ENCODE measurements at places on chromosomes 6 and 20.
A peak's percentile ranks its signal among the peaks of the same experiment; 100 is the strongest.

- no peak for DNase-seq
Measured at GRCh38 chr6:41630069-41630468, 8.2 kb upstream of the MDFI start.

GRCh38 chr20:645318-646106 is 7.5 kb downstream of the SRXN1 start:
- DNase-seq = no peak

DNA sequence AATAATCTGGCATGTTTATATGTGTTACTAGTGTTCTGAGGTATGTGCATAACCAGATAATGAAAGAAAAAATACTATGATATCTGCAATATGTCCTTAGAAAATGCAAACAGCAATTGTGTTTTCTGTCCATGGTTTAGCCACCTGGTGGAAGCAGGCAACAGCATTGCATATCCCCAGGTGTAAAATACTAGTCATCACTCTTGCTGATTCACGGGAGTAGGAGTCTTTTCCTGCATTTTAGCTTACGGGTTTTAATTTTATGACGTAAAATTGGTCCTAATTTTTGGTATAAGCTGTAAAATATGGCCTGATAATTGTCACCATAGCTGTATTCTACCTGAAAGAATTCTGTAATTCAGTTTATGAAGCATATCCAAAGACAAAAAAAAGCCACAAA is 2.5 kb downstream of the RNF182 start:
- no peak for DNase-seq

GRCh38 chr6:85983032-85983659 is 340.5 kb upstream of the SYNCRIP start:
- DNase-seq = no peak

GRCh38 chr6:85482905-85483700 is 33.2 kb downstream of the NT5E start:
- DNase-seq = peak; percentile 83

GRCh38 chr6:47650553-47651432 is 47.6 kb upstream of the ADGRF4 start:
- DNase-seq = no peak

GRCh38 chr6:25312034-25312620 is 33.0 kb downstream of the CARMIL1 start:
- DNase-seq = no peak

- DNase-seq = no peak
Measured at GRCh38 chr6:85118233-85118632, 331.6 kb upstream of the NT5E start.

GRCh38 chr6:134166511-134167261 is 114.3 kb upstream of the SLC2A12 start:
- no peak for DNase-seq

DNA sequence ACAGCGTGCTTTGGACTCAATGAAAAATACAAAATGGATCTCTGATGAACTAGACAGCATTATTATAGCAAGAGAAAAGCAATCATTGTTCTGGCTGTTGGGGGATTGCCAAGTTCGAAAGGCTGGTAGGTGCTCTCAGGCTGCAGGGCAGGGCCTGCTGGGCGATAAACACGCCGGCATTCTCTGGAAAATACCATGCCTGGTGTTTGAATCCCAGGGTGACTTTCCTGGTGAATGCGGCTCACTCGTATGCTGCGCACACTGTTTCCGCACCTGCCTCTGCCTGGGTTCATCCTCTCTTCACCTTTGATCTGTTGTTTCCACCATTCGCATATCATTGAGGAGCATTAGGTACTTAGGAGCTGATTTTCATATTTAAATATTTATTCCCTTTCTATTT is 37.4 kb downstream of the GCNT2 start:
- DNase-seq = no peak

DNA sequence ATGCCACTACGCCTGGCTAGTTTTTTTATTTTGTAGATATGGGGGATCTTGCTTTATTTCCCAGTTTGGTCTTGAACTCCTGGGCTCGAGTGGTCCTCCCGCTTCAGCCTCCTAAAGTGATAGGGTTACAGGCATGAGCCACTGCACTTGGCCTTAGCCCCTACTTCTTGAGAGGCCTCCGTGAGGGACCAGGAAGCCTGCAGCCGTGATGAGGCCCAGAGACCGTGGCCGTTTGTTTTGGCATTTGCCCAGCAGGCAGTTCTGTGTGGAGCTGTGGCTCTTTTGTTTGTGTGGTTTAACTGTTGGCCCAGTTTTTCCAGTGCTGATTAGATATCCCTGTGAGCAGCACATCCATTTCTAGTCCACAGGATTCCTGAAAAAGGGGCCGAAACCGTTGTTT is 39.8 kb downstream of the SRSF3 start:
- no peak for DNase-seq

DNA sequence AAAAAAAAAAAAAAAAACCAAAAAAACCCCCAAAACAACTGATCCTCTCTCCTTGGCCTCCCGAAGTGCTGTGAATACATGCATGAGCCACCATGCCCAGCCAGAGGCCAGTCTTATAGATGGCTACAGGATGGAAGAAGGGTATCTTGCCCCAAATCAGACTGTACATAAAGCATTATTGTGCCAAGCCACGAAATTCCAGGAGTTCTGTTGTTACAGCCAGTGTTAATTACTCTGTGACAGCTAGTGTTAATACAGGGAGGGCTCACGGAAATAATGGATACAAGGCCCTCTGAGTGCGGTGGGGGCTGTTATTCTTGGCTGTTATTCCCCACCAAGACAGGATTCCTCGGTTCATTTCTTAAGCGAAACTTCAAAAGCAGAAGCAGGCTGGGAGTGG is 1.4 kb upstream of the CLPSL2 start:
- DNase-seq = no peak

DNA sequence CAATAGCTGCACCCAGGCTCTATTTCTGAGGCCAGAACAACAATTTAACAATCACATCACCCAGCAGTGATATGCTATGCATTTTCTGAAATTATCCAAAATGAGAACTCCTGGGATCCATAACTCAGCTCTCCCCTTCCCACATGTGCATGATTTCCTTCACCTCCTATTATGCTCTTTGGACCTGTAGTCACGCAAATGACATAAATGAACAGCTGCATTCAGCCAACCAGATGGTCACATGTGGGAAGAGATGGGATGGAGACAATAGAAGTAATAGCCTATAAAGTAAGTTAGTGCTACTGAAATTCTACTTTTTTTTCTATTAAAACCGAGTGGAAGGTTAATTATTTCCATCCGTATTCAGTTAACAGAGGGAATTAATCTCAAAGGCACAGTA is 662.1 kb upstream of the ID4 start:
- DNase-seq = no peak

DNA sequence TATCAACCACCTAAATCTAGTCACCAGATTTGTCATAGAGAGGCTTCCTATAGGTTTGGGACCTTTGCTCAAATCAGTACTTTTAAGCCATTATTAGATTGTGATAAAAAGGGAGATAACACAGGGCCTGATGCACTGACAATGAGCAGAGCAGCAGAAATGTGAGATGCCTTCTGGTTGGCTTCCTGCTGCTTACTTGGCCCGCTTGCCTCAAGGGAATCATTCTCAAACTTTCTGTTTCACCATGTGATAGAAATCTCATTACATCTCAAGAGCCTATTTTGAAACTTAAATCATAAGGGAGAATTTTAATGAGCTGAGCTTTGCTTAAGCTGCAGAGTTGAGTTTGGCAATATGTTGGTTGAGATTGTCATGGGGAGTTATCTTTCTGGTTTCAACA is 606.0 kb downstream of the DHX35 start:
- no peak for DNase-seq

GRCh38 chr6:30922447-30922852 is 8.4 kb downstream of the VARS2 start:
- no peak for DNase-seq

DNA sequence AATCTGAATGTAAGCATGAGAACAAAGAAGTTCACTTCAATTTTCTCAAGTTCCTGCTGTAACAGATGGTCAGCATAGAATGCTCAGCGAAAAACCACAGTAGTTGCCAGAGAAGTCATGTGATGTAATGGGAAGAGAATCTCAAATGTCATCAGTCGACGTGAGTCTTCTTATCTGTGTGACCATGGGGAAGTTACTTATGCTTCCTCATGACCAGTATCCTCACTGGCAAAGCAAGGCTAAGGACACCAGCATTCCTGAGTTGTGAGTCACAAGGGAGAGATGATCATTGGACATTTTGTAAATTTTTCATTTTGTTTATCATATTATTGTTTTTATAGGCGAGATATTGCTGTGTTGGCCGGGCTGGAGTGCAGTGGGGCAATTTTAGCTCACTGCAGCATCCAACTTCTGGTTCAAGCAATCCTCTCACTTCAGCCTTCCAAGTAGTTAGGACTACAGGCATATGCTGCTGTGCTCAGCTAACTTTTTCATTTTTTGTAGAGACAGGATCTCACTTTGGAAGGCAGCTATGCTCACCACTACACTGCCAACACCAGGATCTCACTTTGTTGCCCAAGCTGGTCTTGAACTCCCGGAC is 21.9 kb downstream of the SGK1 start:
- no peak for DNase-seq

- DNase-seq = no peak
Measured at GRCh38 chr6:64750910-64751309, 956.1 kb downstream of the EYS start.

- DNase-seq = no peak
Measured at GRCh38 chr20:1800777-1801176, 94.4 kb upstream of the SIRPA start.

GRCh38 chr6:154984146-154984545 is 11.0 kb upstream of the TIAM2 start:
- DNase-seq = no peak

- no peak for DNase-seq
Measured at GRCh38 chr6:134503585-134504281, 185.8 kb upstream of the SGK1 start.

DNA sequence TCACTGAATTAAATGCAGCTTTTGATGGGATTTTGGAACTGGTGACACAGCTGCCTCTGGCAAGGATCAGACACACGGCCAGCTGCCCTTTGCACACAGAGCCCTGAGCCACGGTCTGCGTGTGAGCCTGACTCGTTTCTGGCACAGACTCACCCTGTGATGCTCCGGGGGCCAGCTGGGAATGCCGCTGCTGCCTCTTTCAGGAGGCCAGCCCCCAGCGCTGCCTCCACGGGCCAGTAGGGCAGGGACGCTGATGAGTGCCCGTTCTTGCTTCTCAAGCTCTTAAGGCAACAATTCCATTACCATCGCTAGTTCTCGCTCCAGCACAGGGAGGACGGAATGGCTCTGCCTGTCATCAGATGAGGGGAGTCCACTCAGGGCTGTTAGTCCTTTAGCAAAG is 61.6 kb downstream of the IRF4 start:
- no peak for DNase-seq

- no peak for DNase-seq
Measured at GRCh38 chr6:85975957-85976356, 333.3 kb upstream of the SYNCRIP start.

GRCh38 chr6:134850721-134851305 is 99.1 kb downstream of the ALDH8A1 start:
- DNase-seq = no peak

GRCh38 chr6:28953039-28953584 is 29.3 kb upstream of the TRIM27 start:
- peak; percentile 23 for DNase-seq

DNA sequence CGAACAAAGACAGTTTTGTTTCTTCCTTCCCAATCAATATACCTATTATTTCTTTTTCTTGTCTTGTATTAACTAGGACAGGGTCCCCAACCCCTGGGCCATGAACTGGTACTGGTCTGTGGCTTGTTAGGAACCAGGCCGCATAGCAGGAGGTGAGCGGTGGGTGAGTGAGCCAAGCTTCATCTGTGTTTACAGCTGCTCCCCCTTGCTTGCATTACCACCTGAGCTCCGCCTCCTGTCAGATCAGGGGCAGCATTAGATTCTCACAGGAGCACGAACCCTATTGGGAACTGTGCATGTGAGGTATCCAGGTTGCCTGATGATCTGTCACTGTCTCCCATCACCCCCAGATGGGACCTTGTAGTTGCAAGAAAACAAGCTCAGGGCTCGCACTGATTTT is 151.9 kb downstream of the CDKAL1 start:
- DNase-seq = no peak

GRCh38 chr20:13418263-13419229 is 197.5 kb downstream of the ISM1 start:
- DNase-seq = no peak

- DNase-seq = no peak
Measured at GRCh38 chr6:137840252-137840651, 26.8 kb upstream of the TNFAIP3 start.

GRCh38 chr20:25148181-25148981 is 47.1 kb upstream of the ENTPD6 start:
- DNase-seq = peak; percentile 41

GRCh38 chr6:137894779-137895385 is 27.8 kb downstream of the TNFAIP3 start:
- no peak for DNase-seq

DNA sequence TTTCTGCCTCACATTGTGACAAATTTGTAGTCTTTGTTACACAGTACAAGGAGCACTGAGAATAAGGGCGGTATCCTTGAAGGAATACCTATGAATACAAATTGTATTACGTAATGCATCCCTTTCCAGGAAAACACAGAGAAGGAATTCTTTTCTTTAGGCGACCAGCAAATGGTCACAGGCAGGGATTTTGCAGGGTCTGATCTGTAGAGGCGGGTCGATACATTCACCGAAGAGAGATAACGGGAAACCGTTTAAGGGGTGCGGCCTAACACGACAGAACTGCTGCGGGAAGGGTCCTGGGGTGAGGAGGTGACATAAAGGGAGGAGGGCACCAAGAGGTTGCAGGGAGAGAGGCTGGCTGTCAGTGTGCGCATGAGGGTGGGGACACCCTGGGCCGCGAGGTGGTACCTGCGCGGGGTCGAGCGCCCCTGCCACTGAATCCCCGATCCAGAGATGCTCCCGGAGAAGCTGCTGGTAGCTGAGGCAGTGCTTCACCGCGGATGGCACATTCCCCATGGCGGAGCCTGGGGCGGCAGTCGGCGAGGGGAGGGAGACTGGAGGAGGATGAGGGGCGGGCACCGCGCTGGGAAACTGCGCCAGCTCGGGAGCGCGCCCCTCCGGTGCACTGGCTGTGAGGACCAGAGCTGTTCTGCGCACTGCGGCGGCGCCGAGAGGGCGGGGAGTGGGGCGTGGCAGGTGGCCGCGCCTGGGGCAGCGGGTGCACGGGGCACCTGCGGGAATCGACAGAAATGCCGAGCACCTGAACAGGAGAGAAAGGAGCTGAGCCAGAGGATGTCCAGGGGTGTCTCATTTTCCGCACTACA is at the start of gene HMGCLL1:
TSS of gene HMGCLL1 (minus strand) at position 656 of the 827 bp plus-strand sequence. CDS start at position 519, 137 bp downstream.
- DNase-seq = no peak

GRCh38 chr20:53869466-53870258 is 200.7 kb downstream of the BCAS1 start:
- DNase-seq = no peak

GRCh38 chr20:35541118-35541782 is 628 bp upstream of the ERGIC3 start:
- no peak for DNase-seq

GRCh38 chr6:27601668-27602254 is 128.9 kb upstream of the ZNF184 start:
- DNase-seq = no peak
